ENCODE measurements at places on chromosomes 5 and 9.

DNA sequence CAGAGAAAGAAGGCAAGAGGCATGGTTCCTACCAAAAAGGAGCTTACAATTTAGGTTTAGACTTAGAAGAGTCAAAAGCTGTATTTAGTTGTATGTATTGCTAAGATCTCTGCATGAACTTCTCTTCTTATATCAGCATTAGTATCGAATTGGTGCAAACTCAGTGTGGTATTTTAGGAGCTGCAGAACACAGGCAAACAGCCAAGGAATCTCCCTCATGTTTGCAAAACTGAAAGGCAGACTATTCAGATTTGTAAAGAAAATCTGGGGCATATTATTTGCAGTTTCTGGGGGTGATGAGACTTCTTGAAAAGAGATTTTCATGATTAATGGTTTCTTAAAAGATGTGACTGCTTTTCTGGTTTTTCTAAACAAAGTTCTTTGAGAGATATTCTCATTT lies 252.7 kb downstream of the CEMIP2 start:
- DNase-seq = no peak

DNA sequence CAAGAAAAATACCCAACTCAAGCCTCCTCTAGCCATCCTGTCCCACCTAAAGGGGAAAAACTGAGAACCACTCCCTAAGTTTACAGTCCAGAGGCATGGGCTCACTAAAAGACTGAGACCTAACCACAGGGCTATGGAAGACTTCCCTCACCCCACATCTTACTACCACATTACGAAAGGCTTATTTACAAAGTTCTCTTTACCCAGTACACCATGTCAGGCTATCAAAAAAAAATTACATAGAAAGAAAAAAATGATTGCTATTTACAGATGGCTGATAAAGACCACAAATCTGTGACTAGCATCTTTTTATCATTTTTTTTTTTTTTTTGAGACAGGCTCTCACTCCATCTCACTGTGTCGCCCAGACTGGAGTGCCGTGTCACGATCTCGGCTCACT lies 69.7 kb upstream of the TNPO1 start:
- no peak for DNase-seq

DNA sequence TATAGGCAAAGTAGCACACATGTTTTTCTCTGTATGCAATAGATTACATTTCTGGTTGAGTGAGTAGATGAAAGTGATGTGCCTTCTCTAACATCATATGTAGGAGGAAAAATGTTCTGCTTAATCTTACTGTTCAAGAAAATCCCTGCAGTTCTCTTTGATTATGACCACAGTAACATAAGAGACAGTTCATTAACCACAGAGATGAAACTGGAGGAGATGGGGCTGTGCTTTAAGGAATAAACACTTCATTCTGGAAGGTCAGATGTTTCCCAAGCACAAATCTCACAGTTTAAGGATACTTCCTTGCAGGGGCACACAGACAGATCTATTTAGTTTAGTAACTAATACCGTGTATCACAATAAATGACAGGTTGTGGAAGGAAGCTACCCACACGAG lies 150.2 kb downstream of the SEMA5A start:
- no peak for DNase-seq

- DNase-seq = no peak
Measured at GRCh38 chr9:88536951-88537760, 2.2 kb downstream of the NXNL2 start.

- DNase-seq = no peak
Measured at GRCh38 chr9:77647267-77648233, 572 bp downstream of the GNA14 start.

GRCh38 chr9:108272349-108272899 lies 583.4 kb downstream of the ACTL7B start:
- no peak for DNase-seq

GRCh38 chr5:58127255-58128220 lies 332.3 kb downstream of the PLK2 start:
- DNase-seq = no peak
